ENCODE measurements at places on chromosomes 6 and 20. TPM values are rescaled to one million over a fixed set of nuclear protein-coding genes. Genes with fewer than 3 reads are reported as not detected.

The NHLRC1 gene
- 0.83 TPM for total RNA-seq

GRCh38 chr6:94389218-94389617 lies 969.9 kb upstream of the EPHA7 start:
- no peak for DNase-seq

DNA sequence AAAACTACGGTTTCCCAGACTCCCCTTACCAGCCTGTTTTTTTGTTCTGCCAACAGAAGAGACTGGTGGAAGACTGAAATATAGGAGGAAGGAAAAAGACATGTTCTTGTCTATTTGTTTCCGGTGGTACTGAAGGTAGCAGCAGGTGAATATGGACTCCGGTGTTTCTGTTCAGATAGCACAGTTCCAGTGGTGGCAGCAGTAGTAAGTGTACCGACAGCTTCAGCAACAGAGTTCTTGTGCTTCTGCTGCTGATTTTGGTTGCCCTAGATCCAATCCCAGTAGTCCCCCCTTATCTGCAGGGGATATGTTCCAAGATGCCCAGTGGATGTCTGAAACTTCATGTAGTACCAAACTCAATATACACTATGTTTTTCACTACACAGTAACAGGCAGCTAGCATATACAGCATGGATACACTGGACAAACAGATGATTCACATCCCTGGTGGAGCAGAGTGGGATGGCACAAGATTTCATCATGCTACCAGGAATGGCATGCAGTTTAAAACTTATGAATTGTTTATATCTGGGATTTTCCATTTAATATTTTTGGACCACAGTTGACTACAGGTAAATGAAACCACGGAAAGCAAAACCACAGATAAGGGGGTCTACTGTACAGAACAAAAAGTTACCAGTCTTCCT lies 301.8 kb downstream of the BTBD9 start:
- DNase-seq, result peak; percentile 88

The CASP8AP2 gene
- total RNA-seq, result 19.2 TPM

The SRSF12 gene
- 0.36 TPM for total RNA-seq

The PRRT1 gene
- not detected for total RNA-seq

DNA sequence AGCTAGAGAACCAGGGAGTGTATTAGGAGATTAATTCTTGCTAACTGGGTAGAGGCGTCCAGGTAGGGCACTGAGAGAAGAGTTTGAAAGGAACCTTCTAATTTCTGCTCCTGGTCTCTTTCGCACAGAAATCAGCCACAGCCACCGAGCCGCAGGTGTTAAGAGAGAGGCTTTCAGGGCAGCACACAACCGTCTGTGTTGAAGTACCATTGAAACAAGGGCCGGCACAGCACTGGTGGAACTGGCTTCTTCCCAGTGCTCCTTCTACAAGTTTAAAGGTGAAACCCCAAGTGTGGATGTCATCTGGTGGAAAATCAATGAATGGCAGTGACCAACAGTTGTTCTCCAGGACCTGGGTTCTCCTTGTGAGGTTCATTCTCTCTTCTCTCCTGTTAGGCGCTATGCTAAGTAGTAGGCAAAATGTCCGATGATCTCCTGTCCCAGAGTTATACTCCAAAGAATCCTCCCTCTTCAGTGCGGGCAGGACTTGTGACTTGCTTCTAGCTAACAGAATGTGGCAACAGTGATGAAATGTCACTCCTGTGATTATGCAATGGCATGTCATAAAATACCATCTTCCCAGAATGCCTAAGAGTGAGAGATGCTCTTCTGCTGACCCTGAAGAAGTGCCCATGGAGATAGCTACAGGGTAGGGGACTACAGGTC lies 15.0 kb upstream of the RIN2 start:
- DNase-seq, result no peak

GRCh38 chr20:1338801-1339200 lies 9.9 kb upstream of the SDCBP2 start:
- no peak for DNase-seq

The VWA7 gene
- total RNA-seq, result 0.28 TPM

The SNX3 gene
- 105 TPM for total RNA-seq

GRCh38 chr6:68633972-68634725 lies 933 bp upstream of the ADGRB3 start:
- DNase-seq, result no peak

DNA sequence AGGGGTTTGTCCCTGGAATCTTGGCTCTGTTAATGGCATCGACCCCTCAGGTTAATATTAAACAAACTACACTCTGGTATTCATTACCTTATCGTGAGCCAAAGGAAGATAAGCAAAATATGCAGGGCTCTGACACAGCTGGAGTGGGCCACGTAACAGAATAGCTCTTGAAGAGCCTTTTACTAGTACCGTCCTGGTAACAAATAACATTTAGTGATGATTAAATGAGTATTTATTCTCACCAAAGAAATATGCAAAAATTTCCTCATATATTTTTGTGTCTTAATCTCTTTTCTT lies 20.1 kb upstream of the UTRN start:
- peak; percentile 35 for DNase-seq

DNA sequence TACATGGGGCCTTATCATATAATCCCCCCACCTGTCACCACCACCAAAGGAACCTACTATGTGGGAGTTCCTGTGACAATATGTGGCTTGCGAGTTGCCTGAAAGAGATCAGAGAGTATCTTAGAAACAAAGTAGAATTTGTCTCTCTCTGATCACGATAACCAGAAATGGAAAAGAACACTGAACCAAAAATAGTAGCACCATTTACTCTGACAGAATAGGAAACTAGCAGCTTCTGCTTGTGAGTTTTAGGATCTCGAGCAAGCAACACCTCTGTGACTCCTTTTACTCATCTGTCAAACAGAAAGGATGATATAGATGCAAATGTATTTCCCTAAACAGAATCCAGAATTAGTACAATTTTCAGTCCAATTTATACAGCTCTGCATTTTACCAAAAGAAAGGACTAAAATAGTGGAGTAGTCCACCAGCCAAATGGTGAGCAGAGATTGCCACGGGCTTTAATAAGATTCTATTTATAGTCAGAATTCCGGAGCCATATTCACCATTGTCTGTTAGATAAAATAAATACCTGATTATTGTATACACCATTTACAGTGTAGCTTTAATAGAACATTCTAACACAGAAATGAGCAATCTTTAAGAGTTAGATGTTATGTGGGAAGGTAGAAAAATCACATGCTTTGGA lies 19.9 kb upstream of the STMND1 start:
- no peak for DNase-seq

DNA sequence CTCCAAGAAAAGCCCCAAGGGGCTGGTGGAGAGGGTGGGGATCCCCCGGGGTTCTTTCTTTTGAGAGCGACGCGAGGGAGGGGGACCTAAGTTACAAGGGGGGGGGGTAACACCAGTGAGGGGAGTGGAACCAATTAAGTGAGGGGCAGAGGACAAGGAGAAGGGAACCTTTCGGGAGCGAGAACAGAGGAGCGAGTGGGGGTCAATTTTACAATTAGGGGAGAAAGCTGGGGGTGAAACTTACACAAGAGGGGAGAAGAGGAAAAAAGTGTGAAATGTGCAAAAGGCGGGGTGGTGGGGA lies 548 bp downstream of the SALL4 start:
- no peak for DNase-seq

GRCh38 chr6:109834595-109835437 lies 143.3 kb upstream of the GPR6 start:
- DNase-seq, result no peak

The CALHM6 gene
- 0.83 TPM for total RNA-seq

The MYH7B gene
- total RNA-seq, result not detected

GRCh38 chr6:84052883-84053241 lies 19.3 kb downstream of the MRAP2 start:
- DNase-seq, result no peak

All from IMR-90 (cell line).